ENCODE measurements at places on chromosomes 3 and 15.

GRCh38 chr3:46662771-46663551, 30.5 kb downstream of the ALS2CL start:
- H3K27ac ChIP-seq, result no peak overlapping the region
- H3K27me3 ChIP-seq, result no peaks in the 10 kb centered on the region
- no peak for DNase-seq
- no peak overlapping the region for H3K4me3 ChIP-seq

DNA sequence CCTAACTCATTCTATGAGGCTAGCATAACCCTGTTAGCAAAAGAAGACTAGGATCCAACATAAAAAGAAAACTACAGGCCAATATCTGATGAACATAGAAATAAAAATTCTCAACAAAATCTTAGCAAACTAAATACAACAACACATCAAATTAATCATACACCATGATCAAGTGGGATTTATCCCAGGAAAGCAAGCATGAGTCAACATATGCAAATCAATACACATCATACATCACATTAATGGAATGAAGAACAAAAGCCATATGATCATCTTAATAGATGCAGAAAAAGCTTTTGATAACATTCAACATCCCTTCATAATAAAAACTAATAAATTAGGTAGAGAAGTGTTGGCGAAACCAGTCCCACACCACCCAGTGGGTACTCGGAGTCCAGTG, 136.1 kb upstream of the MME start:
- no peak overlapping the region for H3K27ac ChIP-seq
- H3K36me3 ChIP-seq, result peaks cover 32% of the 10 kb centered on the region
- H3K27me3 ChIP-seq, result no peaks in the 10 kb centered on the region
- no peak for DNase-seq
- 0 out of 2 replicates have a peak, but pooled peaks cover 4% of the 10 kb centered on the region for H3K4me1 ChIP-seq
- no peak overlapping the region for H3K4me3 ChIP-seq

GRCh38 chr3:187401856-187402255, 33.7 kb downstream of the RTP4 start:
- H3K36me3 ChIP-seq, result no peaks in the 10 kb centered on the region
- DNase-seq, result no peak
- H3K27ac ChIP-seq, result no peak overlapping the region
- no peak overlapping the region for H3K4me3 ChIP-seq
- peaks cover 6% of the 10 kb centered on the region for H3K4me1 ChIP-seq

DNA sequence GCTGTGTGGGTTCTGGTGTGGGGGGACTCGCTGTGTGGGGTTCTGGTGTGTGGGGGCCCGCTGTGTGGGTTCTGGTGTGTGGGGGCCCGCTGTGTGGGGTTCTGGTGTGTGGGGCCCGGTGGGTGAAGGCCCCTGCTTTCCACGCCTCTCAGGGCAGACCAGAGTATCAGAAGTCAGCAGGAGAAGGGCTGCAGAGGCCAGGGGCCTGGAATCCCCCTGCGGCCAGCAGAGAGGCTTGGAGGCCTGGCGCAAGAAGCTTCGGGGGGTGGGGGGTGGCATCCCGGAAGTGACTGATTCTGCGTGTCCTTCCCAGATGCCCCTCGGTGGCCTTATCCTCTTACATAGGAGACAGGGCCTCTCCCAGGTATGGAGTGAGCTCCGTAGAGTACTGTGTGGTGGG, 37.4 kb downstream of the TNK2 start:
- H3K4me1 ChIP-seq, result no peaks in the 10 kb centered on the region
- no peaks in the 10 kb centered on the region for H3K36me3 ChIP-seq
- H3K27ac ChIP-seq, result no peak overlapping the region

DNA sequence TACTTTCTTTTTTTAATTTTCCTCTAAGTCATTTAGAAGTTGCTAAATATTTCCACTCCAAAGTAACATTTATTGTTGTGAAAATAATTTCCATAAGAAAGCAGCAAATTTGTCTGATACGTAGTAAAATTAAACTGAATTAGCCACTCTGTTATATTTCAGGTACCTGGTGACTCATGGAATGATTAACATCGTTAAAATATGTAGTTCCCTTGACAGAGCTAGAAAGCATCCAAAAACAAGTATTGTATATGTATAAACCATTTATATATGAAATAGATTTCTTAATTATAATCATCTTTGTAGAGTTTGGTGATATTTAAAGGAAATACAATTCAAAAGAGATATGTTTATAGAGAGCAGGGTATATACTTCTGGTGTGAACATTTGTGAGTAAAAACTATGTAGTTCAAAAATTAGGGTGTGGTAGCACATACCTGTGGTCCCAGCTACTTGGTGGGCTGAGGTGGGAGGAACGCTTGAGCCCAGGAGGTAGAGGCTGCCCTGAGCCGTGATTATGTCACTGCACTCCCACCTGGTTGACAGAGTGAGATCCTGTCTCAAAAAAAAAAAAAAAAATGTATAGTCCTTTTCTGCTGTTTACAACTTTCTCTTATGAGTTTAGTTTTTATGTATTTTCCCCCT, 36.6 kb downstream of the ATP11B start:
- no peak overlapping the region for H3K27ac ChIP-seq
- no peaks in the 10 kb centered on the region for H3K36me3 ChIP-seq
- H3K4me1 ChIP-seq, result no peaks in the 10 kb centered on the region

DNA sequence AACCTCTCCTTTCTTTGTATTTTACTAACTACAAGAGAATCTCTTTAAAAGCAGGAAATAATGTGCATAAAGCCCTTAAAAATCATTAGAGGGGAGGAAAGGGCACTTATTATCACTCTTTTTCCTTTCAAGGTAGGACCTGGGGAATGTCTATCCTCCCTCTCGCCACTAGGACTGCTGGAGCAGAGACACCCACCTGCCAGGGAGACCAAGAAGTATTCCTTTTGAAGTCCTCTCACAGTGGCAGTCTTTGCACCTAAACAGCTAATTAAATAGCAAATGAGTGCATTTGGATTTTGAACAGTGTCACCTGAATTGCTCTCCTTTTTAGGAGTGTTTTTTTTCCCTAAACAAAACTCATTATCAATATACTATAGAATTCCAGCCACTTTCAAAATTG, 874.1 kb downstream of the ZPLD1 start:
- H3K36me3 ChIP-seq, result no peaks in the 10 kb centered on the region
- peak; percentile 24 for DNase-seq
- no peaks in the 10 kb centered on the region for H3K27me3 ChIP-seq
- H3K4me3 ChIP-seq, result no peak overlapping the region

GRCh38 chr3:23645533-23646183, 160.1 kb upstream of the UBE2E1 start:
- peak overlapping the region; percentile 80 for H3K27ac ChIP-seq
- H3K4me3 ChIP-seq, result peak overlapping the region; percentile 13
- H3K36me3 ChIP-seq, result peaks cover 15% of the 10 kb centered on the region
- H3K27me3 ChIP-seq, result peaks cover 4% of the 10 kb centered on the region
- peaks cover 58% of the 10 kb centered on the region for H3K4me1 ChIP-seq

DNA sequence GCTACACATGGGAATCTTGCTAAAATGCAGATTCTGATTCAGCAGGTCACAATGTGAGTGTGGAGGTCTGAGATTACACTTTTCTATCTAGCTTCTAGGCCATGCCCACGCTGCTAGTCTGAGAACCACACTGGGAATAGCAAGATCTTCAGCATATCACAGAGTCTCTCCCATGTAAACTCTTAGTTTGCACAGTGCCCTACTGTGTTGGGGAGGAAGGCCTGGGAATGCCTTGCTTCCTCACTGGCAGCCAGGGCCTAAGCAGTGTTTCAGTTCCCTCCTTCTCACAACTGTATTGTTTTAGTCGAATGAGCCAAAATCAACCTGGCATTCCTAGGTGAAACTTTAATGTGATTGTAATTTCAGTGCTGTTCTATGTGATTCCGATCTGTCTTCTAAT, 180.0 kb upstream of the EIF1B start:
- H3K27me3 ChIP-seq, result peaks cover 7% of the 10 kb centered on the region
- H3K4me3 ChIP-seq, result no peak overlapping the region

- H3K4me3 ChIP-seq, result no peak overlapping the region
- no peaks in the 10 kb centered on the region for H3K27me3 ChIP-seq
- peaks cover 37% of the 10 kb centered on the region for H3K36me3 ChIP-seq
- DNase-seq, result no peak
- H3K4me1 ChIP-seq, result peaks cover 5% of the 10 kb centered on the region
- no peak overlapping the region for H3K27ac ChIP-seq
These were observed 73.1 kb upstream of the TSPAN3 start for GRCh38 chr15:77144026-77144425.

DNA sequence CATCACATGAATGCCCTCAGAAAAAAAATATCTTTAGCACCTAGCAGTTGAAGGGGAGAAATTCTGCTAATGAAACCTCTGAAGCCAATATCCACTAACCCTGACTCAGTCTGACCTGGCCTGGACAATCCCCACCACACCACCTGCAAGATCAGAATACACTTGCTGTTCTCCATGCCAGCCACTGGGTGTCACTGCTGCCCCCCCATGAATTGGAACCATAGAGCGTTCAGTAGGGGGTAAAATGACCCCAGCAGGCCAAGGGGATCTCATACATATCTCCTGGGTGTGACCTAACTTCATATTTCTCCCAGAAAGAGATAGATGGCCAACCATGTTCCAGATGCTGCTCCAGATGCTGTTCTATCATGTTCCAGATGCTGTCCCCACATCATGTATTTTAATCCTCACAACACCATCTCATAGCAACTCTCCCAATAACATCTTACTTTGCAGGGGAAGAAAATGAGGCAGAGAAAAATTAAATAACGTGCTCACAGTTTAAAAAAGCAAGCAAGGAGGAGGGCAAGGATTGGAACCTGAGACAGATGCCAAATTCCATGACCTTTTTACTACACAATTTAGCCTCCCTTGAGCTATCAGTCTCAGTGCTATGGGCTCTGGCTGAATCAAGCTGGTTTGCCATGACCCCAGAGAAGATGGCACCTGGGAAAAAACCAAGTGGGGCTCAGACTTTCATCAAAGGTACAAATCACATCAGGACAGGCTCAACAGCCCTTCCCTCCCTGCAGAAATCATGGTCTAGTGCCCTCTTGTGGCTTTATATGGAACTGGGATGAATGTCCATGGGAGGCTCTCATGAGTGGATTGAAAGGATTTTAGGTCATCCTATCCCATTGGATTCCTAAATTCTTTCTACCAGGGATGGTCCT, 12.4 kb downstream of the NTRK3 start:
- peaks cover 31% of the 10 kb centered on the region for H3K4me1 ChIP-seq
- peak; percentile 37 for DNase-seq
- H3K27ac ChIP-seq, result no peak overlapping the region
- H3K36me3 ChIP-seq, result no peaks in the 10 kb centered on the region

- peaks cover 3% of the 10 kb centered on the region for H3K27me3 ChIP-seq
- H3K4me3 ChIP-seq, result no peak overlapping the region
- peaks cover 46% of the 10 kb centered on the region for H3K4me1 ChIP-seq
- H3K27ac ChIP-seq, result peak overlapping the region; percentile 39
- H3K36me3 ChIP-seq, result 0 out of 2 replicates have a peak, but pooled peaks cover 2% of the 10 kb centered on the region
These were observed 62.9 kb downstream of the TMEM39A start for GRCh38 chr3:119400466-119400865.

DNA sequence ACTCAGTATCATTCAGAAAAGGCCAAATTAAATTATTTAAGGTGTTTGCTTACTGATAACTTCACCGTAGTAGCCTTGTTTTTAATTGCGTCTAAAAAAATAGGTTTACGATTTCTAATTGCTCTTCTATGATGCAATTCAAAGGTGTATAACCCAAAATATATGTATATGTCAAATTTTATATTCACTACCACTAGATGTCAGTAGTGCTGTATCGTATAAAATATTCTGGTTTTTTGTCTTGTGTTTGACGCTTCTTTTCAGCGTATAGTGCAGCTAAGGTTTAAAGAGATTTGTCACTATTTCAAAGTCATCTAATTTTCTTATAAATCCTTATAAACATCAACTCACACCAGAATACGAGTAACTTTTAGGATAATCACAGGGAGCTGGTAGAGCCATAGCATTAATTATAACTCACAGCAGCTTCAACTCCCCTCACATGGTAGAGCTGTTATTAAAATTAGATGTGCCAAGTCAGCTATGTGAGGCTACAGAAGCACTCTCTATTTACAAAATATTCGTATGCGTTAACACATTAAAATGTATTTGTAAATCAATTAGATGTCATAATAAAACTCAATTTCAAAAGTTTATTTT, 3.5 kb downstream of the PFN2 start:
- H3K4me1 ChIP-seq, result peaks cover 54% of the 10 kb centered on the region
- H3K4me3 ChIP-seq, result peak overlapping the region; percentile 91
- peak overlapping the region; percentile 76 for H3K27ac ChIP-seq
- H3K27me3 ChIP-seq, result no peaks in the 10 kb centered on the region

DNA sequence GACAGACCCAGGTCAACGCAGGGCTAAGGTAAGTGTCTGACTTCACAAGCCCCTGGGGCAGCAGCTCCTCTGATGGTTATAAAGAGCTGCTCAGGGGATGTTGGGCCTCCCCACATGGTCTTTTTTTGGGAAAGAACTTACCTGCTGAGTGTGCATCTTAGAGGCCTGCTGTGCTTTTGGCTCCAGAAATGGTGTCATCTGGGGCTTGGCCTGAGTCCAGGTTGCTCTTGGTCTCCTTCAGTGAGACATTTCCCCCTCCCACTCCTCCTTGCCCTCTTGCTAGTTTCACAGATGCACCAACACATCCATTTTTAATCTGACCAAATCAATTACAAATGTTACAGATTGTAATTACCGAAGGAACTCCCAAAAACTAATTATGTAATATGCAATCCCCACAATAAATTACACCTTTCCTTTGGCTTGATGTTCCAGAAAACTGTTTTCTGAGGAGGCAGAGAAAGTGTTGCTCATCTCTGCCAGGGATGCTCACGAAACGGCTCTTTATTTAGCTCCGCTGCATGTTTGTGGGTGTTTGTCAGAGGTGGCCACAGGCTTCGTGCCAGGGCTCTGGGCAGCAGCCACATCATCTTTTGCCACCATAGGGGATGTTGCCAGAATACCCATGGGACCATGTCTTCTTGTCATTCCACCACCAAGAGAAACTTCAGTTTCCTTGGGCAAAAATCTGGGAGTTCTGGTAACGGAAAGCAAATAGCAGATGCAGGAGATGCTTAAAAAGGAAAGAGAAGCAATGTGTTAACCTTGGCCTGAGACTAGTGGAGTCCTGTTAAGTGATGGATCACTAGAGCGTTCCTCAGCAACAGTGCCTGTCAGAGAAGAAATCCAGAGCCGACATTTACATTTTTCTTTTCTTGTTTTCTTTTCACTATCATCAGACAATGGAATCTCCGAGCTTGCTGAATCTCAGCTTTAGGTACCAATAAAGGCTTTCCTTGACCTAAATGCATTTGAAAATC, 799.9 kb downstream of the AGBL1 start:
- H3K36me3 ChIP-seq, result no peaks in the 10 kb centered on the region
- no peak for DNase-seq
- H3K4me1 ChIP-seq, result peaks cover 12% of the 10 kb centered on the region
- H3K27me3 ChIP-seq, result no peaks in the 10 kb centered on the region
- no peak overlapping the region for H3K4me3 ChIP-seq
- no peak overlapping the region for H3K27ac ChIP-seq

DNA sequence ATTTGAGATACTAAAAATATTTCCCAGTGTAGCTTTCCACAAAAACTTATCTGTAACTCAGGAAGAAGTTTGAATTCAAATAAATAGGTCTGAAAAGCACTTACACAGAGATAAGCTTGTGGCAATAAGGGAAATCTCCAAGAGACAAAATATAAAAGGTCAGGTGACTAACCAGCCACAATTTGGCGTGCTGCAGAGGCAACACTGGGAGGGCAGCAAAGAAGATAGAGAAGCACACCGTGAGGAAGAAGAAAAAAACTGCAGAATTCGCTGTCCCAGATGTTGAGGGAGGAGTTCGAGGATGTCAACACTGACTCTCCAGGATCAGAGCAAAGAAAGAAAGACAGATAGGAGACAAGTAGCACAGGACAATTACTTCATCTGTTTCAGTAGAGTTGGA, 204.4 kb downstream of the FMN1 start:
- no peak overlapping the region for H3K27ac ChIP-seq
- H3K36me3 ChIP-seq, result no peaks in the 10 kb centered on the region
- DNase-seq, result no peak
- H3K4me1 ChIP-seq, result peaks cover 9% of the 10 kb centered on the region
